SK-MEL-5 (cell line): ENCODE measurements at places on chromosomes 1 and 21. TPM values are rescaled to one million over a fixed set of nuclear protein-coding genes. Genes with fewer than 3 reads are reported as not detected.

The CHI3L2 gene
- total RNA-seq: 0.55 TPM in 1 of 2 replicates, not detected in the other

The KRTAP12-1 gene
- total RNA-seq: not detected in 2 replicates

The RO60 gene
- total RNA-seq: 106 and 115 TPM in 2 replicates

The RNU1-2 gene
- under 0.01 TPM in 1 of 2 replicates, not detected in the other for total RNA-seq

The GBP4 gene
- 0.03 TPM in 2 replicates for total RNA-seq

The CSDE1 gene
- total RNA-seq: 267 and 294 TPM in 2 replicates

The SYT2 gene
- 0.03 TPM in 1 of 2 replicates, not detected in the other for total RNA-seq

DNA sequence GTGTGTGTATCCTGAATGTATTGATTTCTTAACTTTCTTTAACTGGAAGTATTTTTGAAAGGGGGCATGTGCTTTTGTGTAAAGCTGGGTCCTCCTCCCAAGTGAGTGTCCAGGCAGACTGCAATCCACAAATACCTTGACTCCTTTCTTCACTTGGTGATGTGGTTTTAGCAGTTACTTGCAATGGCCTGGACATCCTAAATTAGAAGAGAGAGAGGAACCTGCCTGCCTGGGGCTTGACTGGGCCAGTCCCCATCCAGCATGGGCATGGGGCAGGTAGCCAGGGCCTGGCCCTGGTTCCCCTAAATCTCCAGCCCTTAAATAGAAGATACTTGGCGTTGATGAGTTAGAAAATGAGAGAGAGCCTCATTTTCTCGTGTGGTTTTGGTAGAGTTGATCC, 159.7 kb downstream of the PGBD5 start:
- DNase-seq: no peak

DNA sequence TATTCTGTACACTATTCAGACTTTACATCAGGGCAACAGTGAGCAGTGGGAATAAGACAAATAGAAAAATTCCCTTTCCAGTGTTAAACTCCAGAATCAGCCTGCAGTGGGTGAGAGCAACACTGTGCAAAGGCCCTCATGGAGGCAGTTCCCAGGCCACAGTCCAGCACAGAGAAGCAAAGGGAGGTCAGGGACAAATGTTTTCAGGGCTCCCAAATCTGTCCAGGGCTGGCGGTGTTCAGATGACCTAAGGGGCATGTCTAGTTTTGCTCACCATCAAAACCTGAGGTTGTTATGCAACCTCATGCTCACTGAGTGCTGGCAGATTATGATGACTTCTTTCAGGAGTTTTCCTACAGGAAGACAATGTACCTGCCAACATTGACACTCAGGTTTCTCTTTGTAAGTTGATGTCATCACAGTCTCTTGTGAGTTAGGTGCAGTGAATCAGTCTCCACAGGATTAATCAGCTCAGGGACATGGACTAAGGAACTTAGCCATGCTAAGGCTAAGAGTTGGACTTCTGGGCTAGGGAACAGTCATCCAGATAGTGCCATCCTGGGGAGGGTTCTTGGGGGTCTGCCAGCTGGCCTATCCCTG, 3.6 kb upstream of the LCE5A start:
- no peak for DNase-seq

- DNase-seq: no peak
These were observed 43.7 kb upstream of the ZNF281 start for GRCh38 chr1:200453553-200453905.

GRCh38 chr1:31658721-31659120, 14.0 kb upstream of the PEF1 start:
- no peak for DNase-seq

DNA sequence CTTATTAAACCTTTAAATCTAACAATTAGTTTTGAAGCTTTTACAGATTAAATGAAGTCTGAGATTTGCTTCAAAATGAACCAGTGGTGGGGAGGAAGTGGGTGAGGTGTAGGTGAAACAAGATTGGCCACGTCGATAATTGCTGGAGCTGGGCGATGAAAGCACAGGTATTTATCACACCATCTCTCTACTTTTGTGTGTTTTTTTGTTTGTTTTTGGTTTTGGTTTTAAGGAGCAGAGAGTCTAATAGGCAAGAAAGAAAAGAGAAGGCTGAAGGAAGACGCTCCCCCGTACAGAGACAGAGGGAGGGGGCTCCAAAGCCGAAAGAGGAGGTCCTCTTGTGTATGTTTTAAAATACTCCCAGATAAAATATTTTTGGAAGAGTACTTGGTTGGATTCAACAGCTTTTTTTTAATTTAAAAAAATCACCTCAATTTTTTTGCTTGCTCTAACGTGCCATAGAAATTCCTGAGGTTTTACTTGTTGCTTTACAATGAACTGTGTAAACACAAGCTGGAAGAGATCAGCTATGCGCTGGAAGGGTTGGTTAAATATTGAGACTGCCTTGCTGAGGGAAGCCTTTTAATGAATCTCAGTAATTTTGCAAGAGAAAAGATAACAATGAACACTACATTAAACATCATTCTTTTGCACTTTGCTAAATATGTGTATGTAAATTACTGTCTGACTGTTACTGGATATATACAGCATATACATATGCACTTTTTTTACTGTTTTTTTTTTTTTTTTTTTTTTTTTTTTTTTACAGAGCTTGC, 6.7 kb upstream of the LGALS8 start:
- no peak for DNase-seq

- DNase-seq: no peak
These were observed 25.1 kb downstream of the PRDM16 start for GRCh38 chr1:3093898-3094626.

DNA sequence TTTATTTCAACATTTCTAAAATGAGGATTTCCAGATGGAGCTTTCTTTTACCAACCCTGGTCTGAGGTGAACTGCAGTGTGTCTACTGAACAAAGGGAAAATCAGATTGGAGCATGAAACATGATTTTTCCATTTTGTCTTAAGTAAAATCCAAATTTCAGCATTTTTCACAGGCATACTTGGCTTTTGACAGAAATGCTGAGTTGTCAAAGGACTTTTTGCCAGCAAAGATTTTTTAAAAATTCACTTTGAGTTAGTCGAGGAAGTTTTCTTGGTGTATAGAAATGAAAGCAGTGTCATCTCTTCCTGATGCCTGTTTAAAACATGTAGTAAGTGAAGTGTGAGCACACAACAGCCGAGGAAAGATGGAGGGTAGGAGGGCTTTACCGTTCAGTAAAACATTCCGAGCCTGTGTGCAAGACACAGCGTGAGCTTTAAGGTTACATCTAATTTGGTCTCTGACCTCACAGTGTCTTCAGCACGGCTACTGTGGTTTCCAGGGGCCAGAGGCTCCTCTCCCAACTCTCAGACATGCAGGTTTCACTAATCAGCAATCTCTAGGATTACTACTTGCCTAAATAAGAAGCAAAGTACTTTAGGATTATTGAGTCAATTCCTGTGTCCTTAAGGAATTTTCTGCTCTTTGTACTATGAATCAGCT, 45.9 kb downstream of the SAMD13 start:
- DNase-seq: no peak

GRCh38 chr1:29398431-29398830, 162.1 kb downstream of the PTPRU start:
- no peak for DNase-seq

DNA sequence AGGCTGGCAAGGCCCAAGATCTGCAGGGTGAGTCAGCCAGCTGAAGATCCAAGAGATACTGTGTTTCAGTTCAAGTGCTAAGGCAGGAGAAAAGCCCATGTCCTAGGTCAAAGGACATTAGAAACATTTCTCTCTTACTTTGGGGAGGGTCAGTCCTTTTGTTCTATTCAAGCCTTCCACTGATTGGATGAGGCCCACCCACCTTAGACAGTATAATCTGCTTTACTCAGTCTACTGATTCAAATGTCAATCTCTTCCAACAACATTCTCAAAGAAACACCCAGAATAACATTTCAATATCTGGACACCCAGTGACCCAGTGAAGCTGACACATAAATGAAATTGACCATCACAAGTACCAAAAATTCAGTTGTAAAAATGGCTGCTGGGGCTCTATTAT, 367.8 kb upstream of the ZP4 start:
- no peak for DNase-seq

DNA sequence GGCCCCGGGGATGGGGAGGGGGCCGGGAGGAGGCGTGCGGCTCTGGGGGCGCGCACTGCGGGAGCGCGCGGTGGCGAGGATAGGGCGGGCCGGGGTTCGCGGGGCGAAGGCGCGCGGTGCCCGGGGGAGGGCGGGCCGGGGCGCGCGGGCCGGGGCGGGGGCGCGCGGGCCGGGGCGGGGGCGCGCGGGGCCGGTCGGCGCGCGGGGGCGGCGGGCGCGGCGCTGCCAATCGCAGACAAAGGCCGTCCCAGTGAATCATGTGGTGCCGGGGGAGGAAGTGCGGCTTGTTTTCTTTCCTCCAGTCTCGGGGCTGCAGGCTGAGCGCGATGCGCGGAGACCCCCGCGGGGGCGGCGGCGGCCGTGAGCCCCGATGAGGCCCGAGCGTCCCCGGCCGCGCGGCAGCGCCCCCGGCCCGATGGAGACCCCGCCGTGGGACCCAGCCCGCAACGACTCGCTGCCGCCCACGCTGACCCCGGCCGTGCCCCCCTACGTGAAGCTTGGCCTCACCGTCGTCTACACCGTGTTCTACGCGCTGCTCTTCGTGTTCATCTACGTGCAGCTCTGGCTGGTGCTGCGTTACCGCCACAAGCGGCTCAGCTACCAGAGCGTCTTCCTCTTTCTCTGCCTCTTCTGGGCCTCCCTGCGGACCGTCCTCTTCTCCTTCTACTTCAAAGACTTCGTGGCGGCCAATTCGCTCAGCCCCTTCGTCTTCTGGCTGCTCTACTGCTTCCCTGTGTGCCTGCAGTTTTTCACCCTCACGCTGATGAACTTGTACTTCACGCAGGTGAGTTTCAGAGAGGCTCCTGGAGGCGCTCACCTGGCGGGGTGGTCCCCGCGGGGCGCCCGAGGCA, at the start of gene GPR137B:
Gene GPR137B (plus strand): TSS at position 287 of the 851 bp plus-strand sequence. CDS start 84 bp downstream, at position 371.
- DNase-seq: peak; percentile 74

DNA sequence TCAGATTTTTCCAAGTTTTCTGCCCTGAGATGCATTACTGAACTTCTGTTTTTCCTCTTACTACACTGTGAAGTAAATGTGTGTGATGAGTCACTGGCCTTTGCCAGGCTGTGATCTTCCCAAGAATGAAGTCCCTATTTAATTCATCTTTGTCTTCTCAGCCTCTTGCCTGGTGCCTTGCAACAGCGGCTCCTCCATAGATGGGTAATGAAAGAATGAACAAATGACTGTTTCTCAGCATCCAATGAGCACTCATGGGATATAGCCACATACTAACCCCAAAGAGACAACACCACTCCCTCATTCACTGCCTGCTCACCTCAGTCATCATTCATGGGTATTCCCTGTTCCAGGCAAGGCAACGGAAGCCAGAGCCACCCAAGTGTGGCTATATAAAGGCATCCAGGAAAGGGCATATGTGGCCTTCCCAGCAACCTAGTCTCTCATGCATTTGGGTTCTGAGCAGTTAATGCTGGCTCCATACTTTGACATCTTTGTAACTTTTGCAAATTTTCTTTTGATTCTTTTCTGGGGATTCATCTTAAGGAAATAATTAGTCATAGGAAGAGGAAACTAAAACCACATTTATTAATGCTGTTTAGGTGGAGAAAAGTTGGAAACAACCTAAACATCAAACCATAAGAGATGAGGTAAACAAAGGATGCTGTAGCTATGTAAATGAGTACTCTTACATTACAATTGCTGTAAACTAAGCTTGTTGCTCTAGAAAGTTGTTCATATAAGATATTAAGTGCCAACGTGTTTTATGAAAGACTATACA, 71.9 kb downstream of the HIVEP3 start:
- peak; percentile 36 for DNase-seq

DNA sequence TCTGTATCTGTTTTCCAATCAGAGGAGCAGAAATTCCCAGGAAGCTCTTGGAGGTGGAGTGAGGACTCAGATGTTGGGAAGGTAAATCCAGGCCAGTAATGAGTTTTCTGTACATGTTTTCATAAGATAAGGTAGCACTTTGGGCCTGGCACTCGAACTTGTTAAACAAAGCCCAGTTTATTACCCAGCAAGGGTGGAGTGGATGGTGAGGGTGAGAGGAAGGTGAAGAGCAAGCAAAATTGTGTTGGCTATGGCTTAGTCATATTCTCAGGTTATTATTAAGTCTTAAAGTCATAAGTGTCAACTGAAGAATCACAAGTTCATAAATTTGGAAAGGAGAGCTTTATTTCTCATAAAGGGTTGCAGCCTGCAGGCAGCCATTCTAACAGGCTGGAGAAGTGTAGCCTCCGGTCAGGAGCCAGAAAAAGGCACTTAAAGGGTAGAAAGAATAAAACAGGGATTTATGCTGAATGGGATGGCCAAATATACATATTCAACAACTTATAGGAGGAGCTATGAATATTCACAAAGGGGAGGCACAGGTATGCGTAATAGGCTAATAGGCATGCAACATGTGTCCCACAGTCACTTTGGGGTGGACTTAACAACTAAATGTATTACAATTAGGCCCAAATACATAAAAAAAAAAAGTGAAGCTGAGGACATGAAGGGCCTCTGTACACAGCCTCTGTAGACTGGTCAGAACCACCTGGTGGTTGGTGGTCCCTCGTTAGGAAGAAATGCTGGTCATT, 523.9 kb downstream of the LMO4 start:
- DNase-seq: no peak

DNA sequence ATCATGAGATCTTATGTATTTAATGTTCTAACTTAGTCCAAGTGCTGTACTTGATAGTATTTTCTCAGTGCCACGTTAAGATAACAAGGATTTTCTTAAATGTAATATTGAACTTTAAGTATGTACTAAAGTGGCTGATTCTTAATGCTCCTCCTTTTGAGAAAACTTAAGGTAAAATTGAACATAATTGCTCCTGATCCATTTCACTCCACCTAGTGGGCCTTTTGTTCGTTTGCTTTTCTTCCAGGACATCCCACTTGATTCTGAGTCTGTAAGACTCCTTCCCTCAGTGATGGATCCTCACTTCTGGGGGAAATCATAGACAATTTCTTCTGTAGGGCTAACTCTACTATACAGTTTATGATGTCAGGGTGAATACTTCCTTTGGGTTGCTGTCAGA, 173.1 kb downstream of the LMO4 start:
- DNase-seq: peak; percentile 5

GRCh38 chr1:27517301-27517700, 27.3 kb upstream of the WASF2 start:
- DNase-seq: no peak

- no peak for DNase-seq
These were observed 27.2 kb downstream of the TCEANC2 start for GRCh38 chr1:54080598-54081049.
